ENCODE measurements at places on chromosomes 11 and 22.

- no peak for DNase-seq
Measured at GRCh38 chr22:49393526-49393925, 434.1 kb downstream of the BRD1 start.

- DNase-seq = no peak
Measured at GRCh38 chr11:101510591-101510990, 73.2 kb downstream of the TRPC6 start.

GRCh38 chr22:37500745-37501609, 14.8 kb upstream of the MFNG start:
- no peak for DNase-seq

DNA sequence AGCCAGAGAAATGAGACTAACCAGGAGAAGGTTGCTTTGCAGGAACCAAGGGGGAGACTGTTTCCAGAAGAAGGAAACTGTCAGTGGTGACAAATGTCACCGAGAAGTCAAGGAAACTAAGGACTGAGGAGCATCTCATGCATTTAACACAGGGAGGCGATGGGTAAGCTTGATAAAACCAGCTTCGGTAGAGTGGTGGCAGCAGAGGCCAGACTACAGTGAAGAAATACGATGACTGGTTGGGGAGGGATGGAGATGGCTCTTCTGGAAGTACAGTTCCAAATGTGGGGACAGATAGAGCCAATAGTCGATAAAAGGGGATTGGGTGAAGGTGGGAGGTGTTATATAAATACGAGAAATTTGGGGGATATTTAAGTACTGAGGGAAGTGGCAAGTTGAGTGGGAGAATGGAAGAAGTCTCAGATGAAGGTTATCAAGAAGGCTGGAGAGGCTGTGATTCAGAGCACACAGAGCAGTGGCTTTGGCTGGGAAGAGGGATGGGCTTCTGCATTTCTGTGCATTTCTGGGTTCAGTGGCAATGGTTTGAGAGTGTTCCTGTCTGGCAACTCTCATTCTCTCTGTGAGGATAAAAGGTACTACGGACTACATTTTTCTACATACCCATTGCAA, 29.2 kb downstream of the SC5D start:
- DNase-seq = no peak

DNA sequence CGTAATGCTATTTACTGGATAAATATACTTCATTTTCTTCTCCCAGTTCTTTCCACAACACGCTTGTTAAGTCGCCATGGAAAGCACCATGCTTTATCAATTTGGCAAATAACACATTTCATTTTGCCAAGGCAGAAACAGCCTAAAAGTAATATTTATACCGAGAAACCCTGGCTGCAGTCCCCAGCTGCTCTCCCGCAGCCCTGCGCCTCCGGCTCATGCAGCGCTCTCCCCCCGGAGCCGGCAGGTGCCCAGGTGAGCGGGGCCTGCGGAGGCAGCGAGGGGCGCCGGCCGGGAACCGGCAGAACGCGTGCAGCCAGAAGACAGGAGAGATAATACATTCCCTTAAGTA, 681 bp upstream of the ARHGEF12 start:
- no peak for DNase-seq

- DNase-seq = no peak
Measured at GRCh38 chr11:122186439-122187080, 70.5 kb upstream of the BLID start.

DNA sequence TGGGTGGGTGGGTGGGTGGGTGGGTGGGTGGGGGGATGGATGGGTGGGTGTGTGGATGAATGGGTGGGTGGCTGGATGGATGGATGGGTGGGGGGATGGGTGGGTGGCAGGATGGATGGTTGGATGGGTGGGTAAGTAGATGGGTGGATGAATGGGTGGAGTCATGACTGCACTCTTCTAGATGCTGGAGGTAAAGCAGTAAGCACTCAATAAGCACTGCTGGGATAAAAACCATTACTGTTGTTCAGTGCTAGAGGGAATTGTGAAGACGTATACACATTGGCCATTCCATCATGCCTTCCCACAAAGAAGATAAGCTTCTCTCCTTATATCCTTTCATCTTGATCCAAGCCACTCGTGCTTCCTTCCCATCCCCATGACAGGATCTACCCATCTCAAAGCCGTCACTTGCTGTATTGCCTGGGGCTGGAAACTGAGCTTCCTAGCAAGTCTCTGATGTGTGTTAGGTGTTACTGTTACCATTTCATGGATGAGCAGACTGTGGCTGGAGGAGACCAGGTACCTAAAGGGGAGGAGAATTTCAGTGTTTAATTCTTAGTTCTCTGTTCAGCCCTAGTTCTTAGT, 74.8 kb downstream of the MICAL2 start:
- no peak for DNase-seq

DNA sequence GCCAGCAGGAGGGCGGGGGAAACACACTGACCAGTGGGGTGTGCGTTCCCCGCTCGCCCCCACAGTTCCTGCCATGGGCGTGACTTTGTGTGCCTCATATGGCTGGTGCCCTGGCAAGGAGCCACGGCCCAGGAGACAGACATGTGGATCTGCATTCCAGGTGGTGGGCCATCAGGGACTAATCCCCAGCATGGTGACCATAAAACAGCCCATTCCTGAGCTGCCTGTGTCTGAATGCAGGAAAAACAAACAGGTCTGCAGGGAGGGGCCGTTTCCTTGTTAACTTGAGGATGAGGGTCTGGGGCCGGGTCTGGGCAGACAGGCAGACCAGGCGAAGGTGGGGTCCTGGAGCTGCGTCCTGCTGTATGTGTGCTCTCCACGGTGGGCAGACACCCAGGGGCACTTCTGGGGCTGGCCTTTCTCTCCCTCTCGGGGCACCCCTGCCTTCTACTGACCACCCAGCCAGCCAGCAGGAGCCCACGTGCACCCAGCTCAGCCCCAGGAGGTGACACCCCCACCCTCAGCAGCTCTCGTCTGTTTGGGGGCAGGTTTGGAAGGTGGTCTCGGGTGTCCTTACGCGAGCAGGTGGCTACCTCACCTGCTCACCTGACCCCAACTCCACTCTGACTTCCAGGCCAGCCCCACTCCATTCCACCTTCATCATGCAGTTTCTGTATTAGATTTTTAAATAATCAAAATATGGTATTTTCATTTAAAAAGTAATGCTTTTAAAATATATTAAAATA, 120.3 kb downstream of the KCNQ1OT1 start:
- DNase-seq = no peak

DNA sequence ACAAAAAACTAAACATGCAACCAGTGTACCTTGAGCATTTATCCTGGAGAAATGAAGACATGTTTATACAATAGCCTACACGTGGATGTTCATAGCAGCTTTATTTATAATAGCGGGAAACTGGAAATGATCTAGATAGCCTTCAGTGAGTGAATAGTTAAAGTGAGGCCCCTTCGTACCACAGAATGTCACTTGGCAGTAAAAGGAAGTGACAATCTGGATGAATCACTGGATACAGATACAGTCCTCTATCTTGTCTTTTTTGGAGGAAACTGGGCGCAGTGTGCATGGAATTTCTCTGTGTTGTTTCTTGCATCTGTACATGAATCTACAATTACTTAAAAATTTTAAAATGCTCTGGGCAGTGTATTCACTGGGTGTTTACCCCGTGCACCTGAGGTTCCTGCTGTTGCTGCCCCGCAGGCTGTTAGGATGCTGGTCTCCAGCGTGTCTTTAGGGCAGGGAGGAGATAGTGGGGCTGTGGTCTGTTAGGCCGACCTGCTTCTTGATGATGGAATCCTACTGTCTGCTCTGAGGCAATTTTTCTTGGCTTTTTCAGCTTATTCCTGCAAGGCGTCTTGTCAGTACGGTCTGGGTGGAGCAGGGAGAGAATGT, 23.2 kb downstream of the DERL3 start:
- DNase-seq = no peak

DNA sequence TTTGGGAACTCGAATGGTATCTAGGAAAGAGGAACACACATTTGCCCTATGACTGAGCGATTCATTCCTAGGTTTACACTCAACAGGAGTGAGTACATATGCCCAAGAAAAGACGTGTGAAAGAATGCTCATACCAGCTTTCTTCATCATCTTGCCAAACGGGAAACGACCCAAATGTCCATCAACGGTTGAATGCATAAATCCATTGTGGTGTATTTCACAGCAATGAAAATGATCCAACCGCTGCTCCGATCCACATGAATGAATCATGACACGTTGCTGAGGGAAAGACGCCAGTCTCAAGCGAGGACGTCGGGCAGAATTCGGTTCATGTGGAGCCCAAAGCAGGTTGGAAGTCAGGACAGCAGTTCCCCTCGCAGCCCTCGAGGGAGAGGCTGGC, 71.5 kb downstream of the CYTH4 start:
- no peak for DNase-seq

GRCh38 chr11:64652586-64653387, 61.8 kb downstream of the SLC22A12 start:
- DNase-seq = peak; percentile 73

DNA sequence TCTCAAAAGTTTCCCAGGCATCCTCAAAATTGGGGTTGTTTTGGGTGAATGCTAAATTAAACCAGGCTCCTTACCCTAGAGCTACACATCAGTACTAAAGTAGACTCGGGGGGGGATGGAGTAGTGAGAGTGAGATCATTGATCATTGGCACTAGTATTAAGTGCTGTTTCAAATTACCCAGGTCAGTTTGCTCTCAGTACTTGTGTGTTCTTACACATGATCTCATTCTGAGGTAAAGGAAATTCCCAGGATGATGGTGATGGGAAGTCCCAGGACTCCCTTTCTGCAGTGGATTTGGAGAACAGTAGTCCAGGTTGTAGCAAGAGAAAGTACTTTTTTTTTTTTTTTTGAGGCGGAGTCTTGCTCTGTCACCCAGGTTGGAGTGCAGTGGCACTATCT, 12.5 kb downstream of the RBM4 start:
- no peak for DNase-seq

DNA sequence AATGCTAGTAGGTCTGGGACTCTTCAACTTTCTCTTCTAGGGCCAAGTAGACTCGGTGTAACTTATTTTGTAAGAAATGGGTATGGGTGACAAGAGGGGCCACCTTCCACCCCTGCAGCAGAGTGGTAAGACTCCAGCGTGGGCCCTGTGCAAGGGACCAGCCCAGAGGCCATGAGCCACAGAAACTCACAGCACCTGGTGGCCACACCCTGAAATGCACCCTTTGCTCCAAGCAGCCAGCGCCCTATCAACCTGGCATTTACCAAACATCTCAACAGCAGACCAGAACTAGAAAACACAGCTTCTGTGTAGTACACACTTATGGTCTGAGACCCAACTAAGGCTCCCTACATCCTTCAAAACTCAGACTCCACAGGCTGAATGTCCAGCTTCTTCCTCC, 5.7 kb downstream of the CDCA5 start:
- DNase-seq = peak; percentile 67

DNA sequence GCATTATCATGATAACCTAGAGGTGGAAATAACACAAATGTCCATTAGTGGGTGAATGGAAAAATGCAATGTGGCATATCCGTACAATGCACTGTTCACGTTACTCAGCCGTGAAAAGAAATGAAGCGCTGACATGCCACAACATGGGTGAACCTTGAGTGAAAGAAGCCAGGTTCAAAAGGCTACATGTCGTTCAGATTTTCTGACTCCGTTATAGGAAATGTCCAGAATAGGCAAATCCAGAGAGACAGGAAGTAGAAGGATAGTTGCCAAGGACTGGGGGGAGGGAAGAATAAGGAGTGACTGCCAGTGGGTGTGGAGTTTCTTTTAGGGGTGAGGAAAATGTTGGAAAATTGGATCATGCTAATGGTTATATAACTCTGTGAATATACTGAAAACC, 133.8 kb downstream of the ATXN10 start:
- no peak for DNase-seq

DNA sequence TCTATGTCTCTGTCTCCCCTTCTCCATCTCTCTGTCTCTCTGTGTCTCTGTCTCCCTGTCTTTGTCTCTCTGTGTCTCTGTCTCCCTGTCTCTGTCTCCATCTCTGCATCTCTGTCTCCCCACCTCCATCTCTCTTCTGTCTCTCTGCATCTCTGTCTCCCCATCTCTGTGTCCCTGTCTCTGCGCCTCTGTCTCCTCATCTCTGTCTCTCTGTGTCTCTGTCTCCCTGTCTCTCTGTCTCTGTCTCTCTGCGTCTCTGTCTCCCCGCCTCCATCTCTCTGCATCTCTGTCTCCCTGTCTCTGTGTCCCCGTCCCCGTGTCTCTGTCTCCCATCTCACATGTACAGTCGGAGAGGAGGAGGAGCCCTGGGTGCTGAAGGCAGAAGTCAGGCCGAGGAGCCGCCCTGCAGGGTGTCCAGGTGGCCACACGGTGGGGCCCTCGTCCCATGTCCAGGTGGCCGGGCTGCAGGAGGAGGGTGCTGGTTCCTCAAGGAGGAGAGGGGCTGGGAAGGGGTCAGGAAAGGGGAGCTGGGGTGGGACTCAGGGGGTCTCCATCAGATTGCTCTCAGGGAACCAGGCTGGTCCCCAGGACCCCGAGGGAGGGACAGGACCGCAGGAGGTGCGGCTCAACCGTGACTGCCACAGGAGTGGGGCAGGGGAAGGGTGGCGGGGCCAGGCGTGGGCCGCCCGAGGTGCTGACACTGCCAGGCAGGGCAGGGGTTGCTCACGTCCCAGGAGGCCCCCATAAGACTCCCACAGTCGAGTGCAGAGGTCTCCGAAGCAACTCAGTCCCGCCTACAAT, 25.6 kb upstream of the TH start:
- DNase-seq = peak; percentile 65

DNA sequence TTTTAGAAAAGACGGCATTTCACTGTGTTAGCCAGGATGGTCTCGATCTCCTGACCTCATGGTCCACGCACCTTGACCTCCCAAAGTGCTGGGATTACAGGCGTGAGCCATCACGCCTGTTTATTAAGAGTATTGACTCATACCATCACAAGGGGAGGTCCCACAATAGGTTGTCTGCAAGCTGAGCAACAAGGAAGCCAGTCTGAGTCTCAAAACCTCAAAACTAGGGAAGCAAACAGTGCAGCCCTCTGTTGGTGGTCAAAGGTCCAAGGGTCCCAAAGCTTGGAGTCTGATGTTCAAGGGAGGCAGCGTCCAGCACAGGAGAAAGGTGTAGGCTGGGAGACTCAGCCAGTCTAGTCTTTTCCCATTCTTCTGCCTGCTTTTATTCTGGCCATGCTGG, 32.8 kb upstream of the LDLRAD3 start:
- DNase-seq = no peak

DNA sequence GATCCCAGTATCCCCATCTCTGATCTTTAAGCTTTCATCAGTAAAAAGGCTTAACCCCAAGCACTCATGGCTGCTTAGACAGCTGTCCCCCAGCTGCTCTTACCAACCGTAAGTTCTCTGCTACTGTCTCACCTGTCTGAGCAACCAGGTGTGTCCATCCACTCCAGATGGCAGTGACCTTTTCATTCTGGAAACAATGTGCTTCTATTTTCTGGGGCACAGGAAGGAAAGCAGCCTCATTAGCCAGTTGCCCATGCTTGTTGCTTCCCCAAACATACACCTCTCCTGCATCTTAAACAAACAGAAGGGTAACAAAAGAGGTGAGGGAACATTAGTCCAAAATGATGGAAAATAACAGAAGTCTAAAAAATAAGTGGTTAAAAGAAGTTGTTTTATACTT, 24.4 kb downstream of the SERGEF start:
- DNase-seq = no peak

DNA sequence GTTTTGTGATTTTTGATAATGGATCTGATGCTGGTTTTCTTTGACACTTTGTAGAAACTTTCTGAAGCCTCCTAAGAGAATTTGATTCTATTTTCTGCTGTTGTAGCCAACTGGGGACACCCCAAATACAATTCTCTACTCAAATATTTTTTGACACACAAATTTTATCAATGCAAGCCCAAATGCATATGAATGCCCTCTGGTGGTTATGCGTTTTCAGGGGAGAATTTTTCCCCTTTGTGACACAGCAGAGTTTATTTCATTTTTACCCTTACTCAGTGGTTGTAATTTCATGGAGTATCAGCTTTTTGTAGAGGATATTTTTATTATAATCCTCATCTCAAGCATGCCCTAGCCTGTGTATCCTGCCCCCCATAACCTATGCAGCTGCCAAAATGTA, 44.7 kb upstream of the MTMR2 start:
- DNase-seq = no peak
